Progenitor cell of endocrine pancreas (in vitro differentiated cells): ENCODE measurements at places on chromosomes 5 and 9. TPM values are rescaled to one million over a fixed set of nuclear protein-coding genes. Genes with fewer than 3 reads are reported as not detected.

GRCh38 chr9:109316207-109316640 is 4.6 kb downstream of the EPB41L4B start:
- DNase-seq: no peak

- DNase-seq: no peak
Observed at GRCh38 chr5:35339616-35340100, 109.4 kb upstream of the PRLR start.

DNA sequence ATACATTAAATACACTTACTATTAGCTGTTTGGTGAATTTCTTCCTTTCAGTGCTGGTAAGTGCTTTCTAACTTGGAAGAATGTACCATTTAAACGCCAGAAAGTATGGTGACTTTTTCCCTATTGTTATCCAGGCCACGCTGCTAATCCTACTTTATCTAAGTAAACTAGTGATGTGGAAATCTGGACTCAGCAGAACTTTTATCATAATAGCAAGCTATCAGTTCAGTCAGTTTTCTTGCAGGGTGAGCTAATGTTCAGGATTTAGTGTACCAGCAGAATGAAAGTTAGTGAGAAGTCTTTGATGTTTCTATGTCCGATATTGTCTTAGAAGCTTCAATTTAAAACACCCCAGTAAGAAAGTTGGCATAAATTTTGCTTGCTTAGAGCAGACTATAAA is 72.2 kb downstream of the HSD17B4 start:
- no peak for DNase-seq

KIF4B gene
- total RNA-seq: not detected in 2 replicates

- DNase-seq: no peak
Observed at GRCh38 chr9:78676623-78677022, 379.7 kb downstream of the PSAT1 start.

GRCh38 chr5:102241809-102242421 is 54.2 kb downstream of the SLCO4C1 start:
- no peak for DNase-seq
